Coronary artery (tissue), 2 donors: ENCODE measurements at places on chromosomes 5 and 9.
A peak's percentile ranks its signal among the peaks of the same experiment; 100 is the strongest.

DNA sequence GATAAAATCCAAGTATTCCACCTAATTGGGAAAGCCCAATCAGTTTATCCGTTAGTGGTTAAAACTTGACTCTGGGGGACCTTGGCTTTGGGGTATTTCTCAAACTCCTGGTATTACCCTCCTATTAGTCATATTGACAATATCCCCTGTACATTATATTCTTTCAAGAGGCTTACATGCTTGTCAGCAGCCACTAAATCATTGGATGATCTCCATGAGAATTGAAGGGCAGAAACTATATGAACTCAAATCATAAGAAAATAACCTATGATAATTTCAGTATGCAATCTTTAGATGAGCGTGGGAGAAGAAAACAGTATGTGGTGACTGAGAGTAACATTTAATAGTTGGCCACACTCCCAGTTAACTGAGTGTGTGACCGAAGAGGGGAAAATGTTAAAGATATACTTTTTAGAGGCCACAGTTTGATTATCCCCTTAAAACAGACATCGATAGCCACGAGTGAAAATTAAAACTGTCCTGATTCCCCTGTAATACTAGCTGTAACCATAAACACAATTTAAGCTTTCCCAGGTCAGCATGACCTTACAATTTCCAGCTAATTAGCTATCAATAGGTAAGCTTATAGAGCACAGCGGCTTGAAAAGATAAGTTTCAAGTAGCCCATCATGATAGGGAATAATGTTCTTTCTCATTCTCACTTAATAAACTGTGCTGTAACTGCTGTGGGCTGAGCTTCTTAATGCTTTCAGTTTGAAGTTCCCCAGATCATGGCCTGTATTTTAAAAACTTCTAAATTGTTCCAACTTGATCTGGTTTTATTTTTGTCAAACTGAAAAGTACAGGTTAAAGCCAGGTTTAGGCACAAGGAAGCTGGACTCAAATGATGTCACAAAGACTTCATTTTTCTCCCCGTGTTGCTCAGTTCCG lies 58.6 kb downstream of the PUM3 start:
- DNase-seq = no peak

- DNase-seq = no peak
These were observed 4.7 kb downstream of the VAV2 start for GRCh38 chr9:133987446-133987788.

DNA sequence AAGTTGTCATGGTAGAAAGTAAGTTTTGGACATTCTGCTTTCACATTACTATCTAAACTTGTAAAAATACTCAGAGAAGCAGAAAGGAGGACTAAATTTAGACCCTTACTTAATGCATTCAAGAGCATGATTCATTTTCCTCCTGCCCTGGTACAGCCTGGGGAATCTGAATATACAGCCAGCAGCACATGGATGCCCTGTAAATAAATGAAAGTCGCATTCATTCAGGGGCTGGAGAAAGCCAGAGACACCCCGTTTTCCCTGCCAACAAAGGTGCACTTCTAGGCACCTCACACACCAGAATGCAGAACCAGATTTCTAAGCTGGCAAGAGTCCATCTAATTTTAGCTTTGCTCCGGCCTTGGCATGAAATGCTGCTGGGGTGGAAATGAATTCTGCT lies 172.7 kb upstream of the KLF9 start:
- no peak for DNase-seq

- peak; percentile 86 for DNase-seq
These were observed 111.8 kb downstream of the CARTPT start for GRCh38 chr5:71830681-71831539.

GRCh38 chr9:4762886-4763541 lies 22.0 kb upstream of the AK3 start:
- DNase-seq = no peak

DNA sequence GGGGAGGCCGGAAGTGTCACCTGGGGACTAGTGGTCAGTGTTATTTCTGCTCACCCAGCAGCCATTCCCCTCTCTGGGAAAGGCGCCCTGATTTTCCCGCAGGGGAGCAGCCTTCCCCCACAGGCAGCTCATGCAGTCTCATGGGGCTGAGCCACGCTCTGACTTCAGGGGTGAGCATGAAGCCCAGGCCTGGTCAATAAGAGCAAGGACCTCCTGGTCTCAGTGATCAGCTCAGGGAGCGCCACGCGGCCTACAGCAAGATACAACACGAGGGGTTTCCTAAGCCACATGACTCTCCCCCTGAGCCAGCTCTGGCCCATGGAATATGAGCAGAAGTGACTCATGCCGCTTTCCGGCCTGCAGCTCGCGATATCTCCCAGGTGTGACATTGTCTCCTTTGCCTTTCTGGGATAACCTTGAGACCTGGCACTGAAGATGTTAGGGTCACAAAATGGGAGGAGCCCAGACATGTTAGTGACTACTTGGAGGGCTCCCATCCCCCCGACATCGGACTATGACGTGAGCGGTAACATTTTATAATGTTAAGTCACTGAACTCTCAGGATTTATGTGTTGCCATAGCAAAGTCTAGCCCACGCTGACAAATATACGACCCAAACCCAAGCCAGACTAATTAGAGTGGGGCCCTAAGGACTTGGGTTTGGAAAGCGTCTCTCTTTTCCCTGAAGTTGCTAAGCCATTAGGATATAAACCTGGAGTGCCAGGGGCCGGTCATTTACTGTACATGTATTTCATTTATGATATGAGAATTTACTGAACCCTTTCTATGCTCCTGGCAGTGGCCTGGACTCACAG lies 46.5 kb upstream of the GFPT2 start:
- no peak for DNase-seq

DNA sequence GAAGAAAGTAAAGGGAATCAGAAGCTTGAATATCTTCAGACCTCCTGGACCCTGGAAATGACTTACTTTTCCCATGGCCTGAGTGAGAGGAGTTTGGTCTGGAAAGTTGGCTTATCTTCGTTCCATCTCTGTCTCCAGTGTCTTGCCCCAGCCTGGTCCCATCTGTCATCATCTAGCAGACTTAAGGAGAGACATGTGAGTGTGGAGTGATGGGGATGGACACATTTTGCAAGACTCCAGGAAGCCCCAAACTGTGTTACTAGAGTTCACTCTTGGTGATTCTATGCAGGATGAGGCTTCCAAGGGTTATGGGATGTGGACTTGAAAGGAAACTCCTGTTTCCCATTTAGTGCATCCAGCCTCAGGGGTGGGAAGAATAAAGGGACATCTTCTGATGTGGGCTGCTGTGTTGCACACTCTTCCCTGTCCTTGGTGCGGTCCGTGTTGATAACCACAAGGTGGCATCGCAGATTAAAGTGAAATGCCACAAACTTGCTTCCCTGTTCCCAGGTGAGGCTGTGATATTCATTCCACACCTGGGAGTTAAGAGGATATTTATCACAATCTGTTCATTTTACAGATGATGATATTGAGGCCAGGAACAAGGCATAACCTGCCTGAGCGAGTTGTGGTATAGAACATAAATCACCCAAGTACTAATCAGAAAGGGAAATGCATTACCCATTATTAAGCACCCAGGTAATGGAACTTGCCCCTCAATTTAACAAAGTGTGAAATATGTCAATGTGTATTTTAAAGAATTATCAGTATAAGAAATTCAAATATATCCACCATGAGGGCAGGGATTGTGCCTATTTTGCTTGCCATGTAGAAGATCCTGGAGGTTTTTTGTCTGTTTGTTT lies 269.9 kb upstream of the PAPPA start:
- DNase-seq = no peak

DNA sequence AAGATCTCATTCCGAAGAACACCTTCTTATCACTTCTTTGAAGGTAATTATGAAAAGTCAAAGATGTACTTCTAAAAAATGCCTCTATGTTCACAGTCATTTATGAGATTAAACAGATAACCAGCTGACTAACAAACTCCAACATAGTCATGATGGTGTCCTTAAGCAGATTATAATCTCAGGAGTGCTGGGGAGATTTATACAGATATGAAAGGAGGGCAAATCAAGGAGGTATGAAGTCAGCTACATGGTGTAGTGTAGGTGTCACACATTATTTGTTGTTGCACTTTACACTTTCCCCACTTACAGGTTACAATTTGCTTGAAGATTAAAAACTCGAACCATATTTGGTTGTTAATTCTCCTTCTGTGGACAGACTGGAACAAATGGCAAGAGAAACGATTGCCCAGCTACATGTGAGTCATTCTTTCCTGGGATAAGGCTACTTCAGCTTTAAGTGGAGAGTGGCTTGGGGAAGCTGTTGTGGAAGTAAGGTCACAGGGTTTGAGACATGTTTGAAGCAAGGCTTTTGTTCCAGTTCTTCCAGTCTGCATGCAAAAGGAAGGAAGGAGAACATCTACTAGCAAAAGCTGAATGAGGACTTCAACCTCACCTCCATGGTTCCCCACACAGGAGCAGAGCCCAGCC lies 320.1 kb downstream of the ADGRV1 start:
- no peak for DNase-seq
